ENCODE measurements at places on chromosomes 6 and 20. TPM values are rescaled to one million over a fixed set of nuclear protein-coding genes. Genes with fewer than 3 reads are reported as not detected.

DNA sequence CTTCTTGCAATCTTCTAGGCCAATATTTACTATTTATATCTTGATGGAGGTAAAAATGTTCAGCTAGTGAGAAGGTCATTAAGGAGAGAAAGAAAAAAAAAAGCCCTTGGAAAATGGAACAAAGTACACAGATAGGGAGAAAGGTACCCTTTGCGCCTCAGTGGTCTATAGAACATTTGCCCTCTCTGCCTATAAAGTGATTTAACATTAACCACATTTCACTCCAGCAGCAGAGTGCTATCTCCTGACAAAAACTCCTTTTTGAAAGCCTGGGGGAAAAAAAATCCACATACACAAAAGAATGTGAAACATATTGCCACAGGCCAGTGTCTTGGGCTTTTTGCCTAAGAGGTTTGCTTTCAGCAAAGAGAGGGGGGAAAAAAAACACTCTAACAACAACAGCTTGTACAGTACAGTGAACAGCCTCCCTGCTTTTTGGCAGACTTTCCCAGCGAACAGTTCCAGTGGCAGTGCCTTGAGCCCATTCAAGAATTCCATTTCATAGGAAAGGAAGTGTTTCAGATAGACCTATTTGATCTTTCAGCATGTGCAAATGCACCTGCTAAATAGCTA lies 695 bp downstream of the ARHGAP18 start:
- peak overlapping the region; percentile 59 for H3K4me3 ChIP-seq
- no peak for DNase-seq
- no peaks in the 10 kb centered on the region for H3K36me3 ChIP-seq
- H3K27ac ChIP-seq, result peak overlapping the region; percentile 89

DNA sequence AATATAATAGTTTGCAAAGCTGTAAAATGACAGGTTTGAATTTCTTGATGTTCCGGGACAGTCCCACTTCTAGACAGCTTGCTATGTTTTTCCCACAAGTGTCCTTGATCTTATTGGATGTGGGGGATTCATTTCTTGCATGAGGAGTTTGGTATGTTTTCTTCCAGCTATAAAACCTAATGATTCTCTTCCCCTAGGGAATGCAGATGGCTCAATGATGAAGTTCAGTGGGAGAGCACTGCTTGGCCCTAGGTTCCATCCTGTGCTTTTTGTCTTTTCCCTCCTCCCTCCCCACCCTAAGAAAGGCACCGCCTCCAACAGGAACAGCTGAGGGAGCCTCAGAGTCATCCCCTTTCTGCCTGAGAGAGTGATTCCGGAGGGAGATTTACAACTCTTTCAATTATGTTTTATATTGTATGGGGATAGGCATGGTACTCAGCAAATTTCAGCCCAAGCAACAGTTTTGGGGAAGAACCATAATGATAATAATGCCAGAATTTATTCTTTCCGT lies 149.2 kb downstream of the PHACTR1 start:
- no peak overlapping the region for H3K27ac ChIP-seq
- DNase-seq, result no peak
- no peaks in the 10 kb centered on the region for H3K27me3 ChIP-seq
- H3K4me1 ChIP-seq, result no peaks in the 10 kb centered on the region

- H3K27ac ChIP-seq, result no peak overlapping the region
- no peaks in the 10 kb centered on the region for H3K36me3 ChIP-seq
- H3K4me3 ChIP-seq, result no peak overlapping the region
- DNase-seq, result no peak
- H3K27me3 ChIP-seq, result no peaks in the 10 kb centered on the region
- H3K4me1 ChIP-seq, result no peaks in the 10 kb centered on the region
Measured at GRCh38 chr20:32634041-32634805, 39.5 kb downstream of the C20orf203 start.

GRCh38 chr6:13272131-13273046 lies 55.9 kb downstream of the TBC1D7 start:
- H3K27ac ChIP-seq, result peak overlapping the region; percentile 65
- H3K36me3 ChIP-seq, result peaks cover 9% of the 10 kb centered on the region
- peak; percentile 82 for DNase-seq
- H3K4me3 ChIP-seq, result peak overlapping the region; percentile 17
- peaks cover 9% of the 10 kb centered on the region for H3K4me1 ChIP-seq

DNA sequence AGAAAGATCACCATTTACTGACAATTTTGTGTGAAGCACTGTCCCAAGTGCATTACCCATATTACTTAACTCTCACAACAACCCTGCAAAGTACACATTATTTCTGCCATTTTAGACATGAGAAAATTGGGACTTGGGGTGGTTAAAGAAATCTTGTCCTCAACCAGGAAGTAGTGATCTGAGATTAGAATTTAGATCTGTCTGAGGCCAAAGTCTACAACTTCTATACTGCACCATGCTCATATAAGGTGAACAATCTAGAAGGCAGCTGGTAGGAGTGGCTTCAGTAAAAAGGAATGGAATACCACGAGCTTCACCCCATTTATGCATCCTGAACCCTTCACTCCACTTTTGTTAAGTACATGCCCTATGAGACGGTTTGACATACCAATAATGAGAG lies 87.6 kb downstream of the QRSL1 start:
- no peak overlapping the region for H3K4me3 ChIP-seq
- H3K36me3 ChIP-seq, result no peaks in the 10 kb centered on the region
- no peaks in the 10 kb centered on the region for H3K4me1 ChIP-seq

DNA sequence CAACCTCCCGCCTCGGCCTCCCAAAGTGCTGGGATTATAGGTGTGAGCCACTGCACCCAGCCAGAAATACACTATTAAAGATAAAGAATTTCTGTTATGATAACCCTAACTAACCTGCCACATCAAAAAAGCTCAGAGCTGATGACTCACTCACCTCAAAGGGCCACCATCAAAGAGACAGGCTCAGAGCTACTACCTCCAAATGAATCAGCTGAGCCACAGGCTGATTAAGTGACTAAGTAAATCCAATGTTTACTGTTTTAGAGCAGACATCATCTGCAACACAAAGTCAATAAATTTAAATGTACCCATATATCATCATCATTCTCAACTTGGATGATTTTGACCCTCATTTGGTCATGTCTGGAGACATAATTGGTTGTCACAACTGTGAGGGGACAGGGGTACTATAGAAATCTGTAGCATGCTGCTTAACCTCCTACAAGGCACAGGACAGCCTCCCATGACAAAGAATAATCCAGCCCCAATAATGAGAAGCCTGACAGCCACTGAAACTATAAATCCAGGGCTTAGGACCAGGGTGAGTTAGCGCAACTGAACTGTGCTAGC lies 106.5 kb downstream of the ATP9A start:
- DNase-seq, result no peak
- peaks cover 6% of the 10 kb centered on the region for H3K4me1 ChIP-seq
- no peaks in the 10 kb centered on the region for H3K36me3 ChIP-seq
- no peak overlapping the region for H3K4me3 ChIP-seq
- no peaks in the 10 kb centered on the region for H3K27me3 ChIP-seq
- H3K27ac ChIP-seq, result no peak overlapping the region

DNA sequence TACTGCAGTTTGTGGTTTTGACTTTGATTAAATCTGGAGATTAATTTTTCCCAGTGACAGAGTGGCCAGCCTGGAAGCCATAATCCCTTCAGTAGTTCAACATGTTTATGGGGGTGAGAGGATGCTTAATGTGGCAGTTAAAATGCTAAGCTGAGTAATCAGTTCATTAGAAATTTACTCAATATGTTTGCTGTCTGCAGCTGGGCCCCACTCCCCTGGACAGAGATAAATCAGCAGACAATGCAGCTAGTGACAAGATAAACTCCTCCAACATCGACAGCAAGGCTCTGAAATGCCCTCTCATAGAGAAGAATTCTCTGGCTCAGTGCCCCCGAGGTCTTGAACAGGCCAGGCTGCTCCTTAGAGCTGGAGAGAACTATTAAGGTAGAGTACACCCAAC lies 101.9 kb downstream of the LRFN2 start:
- no peaks in the 10 kb centered on the region for H3K36me3 ChIP-seq
- H3K4me1 ChIP-seq, result no peaks in the 10 kb centered on the region
- no peak for DNase-seq
- no peaks in the 10 kb centered on the region for H3K27me3 ChIP-seq
- H3K4me3 ChIP-seq, result no peak overlapping the region
- no peak overlapping the region for H3K27ac ChIP-seq

GRCh38 chr6:162173466-162173865 lies 554.1 kb downstream of the PRKN start:
- no peak overlapping the region for H3K4me3 ChIP-seq
- H3K4me1 ChIP-seq, result no peaks in the 10 kb centered on the region
- no peak overlapping the region for H3K27ac ChIP-seq
- H3K27me3 ChIP-seq, result no peaks in the 10 kb centered on the region
- no peak for DNase-seq
- H3K36me3 ChIP-seq, result no peaks in the 10 kb centered on the region

GRCh38 chr6:131588643-131589042 lies 15.6 kb downstream of the ARG1 start:
- no peak for DNase-seq
- H3K4me1 ChIP-seq, result no peaks in the 10 kb centered on the region
- H3K4me3 ChIP-seq, result no peak overlapping the region
- peaks cover 50% of the 10 kb centered on the region for H3K36me3 ChIP-seq

DNA sequence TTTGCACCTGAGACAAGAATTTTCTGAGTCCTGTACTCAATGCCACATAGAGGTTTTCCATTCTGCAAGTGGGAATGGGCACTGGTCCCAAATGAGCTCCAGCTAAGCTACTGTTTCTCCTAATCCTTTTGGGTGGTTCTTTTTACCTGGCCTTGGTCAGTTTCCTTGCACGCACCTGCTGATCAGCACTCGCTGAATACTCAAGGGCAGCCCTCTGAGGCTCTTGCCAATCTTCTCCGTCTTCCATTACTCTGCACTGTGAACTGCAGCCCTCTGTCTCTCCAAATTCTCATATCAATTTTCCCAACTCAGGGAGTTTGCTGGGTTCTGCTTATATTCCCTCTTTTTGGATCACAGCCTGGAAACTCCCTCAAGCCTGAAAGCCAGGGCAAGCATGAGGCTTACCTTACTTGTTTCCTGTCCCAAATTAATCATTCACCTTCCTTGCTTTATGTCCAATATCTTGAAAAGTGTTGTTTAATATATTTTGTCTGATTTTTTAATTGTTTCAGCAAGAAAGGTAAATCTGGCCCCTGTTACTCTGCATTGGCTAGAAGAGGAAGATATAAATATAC lies 138.0 kb upstream of the TBX18 start:
- no peak overlapping the region for H3K27ac ChIP-seq
- H3K4me3 ChIP-seq, result no peak overlapping the region
- DNase-seq, result no peak

GRCh38 chr20:46657618-46658017 lies 6.4 kb upstream of the SLC13A3 start:
- no peaks in the 10 kb centered on the region for H3K27me3 ChIP-seq
- H3K27ac ChIP-seq, result no peak overlapping the region
- no peak for DNase-seq

DNA sequence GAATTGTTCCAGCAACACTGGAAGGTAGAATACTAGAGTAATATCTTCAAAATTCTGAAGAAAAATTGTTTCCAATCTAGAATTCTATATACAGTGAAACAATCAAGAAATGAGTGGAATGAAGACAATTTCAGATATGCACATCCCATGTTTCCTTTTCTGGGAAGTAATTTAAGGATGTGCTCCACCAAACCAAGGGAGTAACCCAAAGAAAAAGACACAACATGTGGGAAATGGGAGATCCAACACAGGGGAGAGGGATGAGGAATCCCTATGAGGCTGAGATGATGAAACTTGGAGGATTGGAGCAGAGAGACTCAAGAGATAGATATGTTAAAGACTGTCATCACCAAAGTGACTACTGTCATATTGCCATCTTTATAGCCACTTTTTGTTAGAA lies 9.8 kb upstream of the RNF24 start:
- H3K27me3 ChIP-seq, result no peaks in the 10 kb centered on the region
- H3K4me1 ChIP-seq, result peaks cover 26% of the 10 kb centered on the region
- no peaks in the 10 kb centered on the region for H3K36me3 ChIP-seq
- no peak overlapping the region for H3K4me3 ChIP-seq
- DNase-seq, result no peak
- no peak overlapping the region for H3K27ac ChIP-seq

GRCh38 chr6:29764422-29765196 lies 41.4 kb downstream of the HLA-F start:
- H3K4me1 ChIP-seq, result no peaks in the 10 kb centered on the region
- H3K27ac ChIP-seq, result no peak overlapping the region
- no peak for DNase-seq
- no peaks in the 10 kb centered on the region for H3K27me3 ChIP-seq

- no peaks in the 10 kb centered on the region for H3K4me1 ChIP-seq
- H3K27me3 ChIP-seq, result no peaks in the 10 kb centered on the region
- no peak overlapping the region for H3K4me3 ChIP-seq
Measured at GRCh38 chr6:115783402-115784061, 277.2 kb downstream of the FRK start.

DNA sequence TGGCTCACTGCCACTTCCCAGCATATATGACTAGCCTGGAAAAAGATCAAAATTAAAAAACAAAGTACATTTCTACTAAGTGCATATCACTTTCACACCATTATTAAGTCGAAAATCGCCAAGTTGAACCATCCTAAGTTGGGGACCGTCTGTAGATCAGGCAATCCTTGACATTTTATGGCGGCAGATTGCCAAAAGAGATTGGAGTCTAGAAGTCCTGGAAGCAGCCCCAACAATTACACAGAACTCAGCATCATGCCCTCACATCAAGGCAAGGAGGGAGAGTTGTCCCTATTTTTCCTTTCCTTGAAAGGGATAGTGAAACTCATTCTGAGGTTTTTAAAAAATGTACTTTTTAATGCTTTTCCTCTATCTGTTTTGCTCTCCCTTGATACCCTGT lies 30.7 kb downstream of the SLC22A3 start:
- H3K4me1 ChIP-seq, result no peaks in the 10 kb centered on the region
- H3K4me3 ChIP-seq, result no peak overlapping the region
- no peak for DNase-seq
- H3K36me3 ChIP-seq, result no peaks in the 10 kb centered on the region
- no peaks in the 10 kb centered on the region for H3K27me3 ChIP-seq

- DNase-seq, result peak; percentile 38
- H3K4me3 ChIP-seq, result no peak overlapping the region
- no peaks in the 10 kb centered on the region for H3K4me1 ChIP-seq
Measured at GRCh38 chr6:159151266-159151855, 17.8 kb upstream of the FNDC1 start.

DNA sequence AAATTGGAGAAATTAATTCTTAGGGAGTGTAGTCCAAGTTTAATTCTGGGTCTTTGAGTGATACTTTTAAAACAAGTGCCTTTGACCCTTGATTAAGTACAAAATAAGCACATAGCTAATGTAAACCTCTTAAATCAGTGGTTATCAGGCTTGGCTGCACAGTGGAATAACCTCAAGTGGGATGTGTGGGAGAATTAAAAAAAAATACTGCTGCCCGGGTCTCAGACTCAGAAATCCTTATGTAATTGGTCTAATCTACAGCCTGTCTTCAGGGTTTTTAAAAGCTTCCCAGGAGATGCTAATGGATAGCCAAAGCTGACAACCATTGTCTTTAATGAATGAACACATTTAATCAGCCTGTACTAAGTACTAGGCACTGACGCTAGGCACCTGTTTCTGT lies 28.5 kb upstream of the TMEM14A start:
- H3K4me1 ChIP-seq, result peaks cover 23% of the 10 kb centered on the region
- H3K27ac ChIP-seq, result no peak overlapping the region
- H3K36me3 ChIP-seq, result no peaks in the 10 kb centered on the region
- H3K4me3 ChIP-seq, result no peak overlapping the region
- no peak for DNase-seq

GRCh38 chr20:16490696-16491095 lies 82.6 kb downstream of the KIF16B start:
- H3K4me3 ChIP-seq, result no peak overlapping the region
- H3K27ac ChIP-seq, result no peak overlapping the region
- no peak for DNase-seq
- H3K36me3 ChIP-seq, result no peaks in the 10 kb centered on the region

The TREM2 gene
- total RNA-seq, result 66.6 TPM

The TFAP2D gene
- total RNA-seq, result not detected

The SSTR4 gene
- total RNA-seq, result 0.30 TPM

The OOEP gene
- total RNA-seq, result not detected

The PRR18 gene
- 2.1 TPM for total RNA-seq

The CARMIL1 gene
- total RNA-seq, result 78.6 TPM

The UST gene
- 10.2 TPM for total RNA-seq

The ZBTB46 gene
- total RNA-seq, result 17.7 TPM

The BTN1A1 gene
- total RNA-seq, result not detected

Data from upper lobe of left lung (tissue), 6 donors.